ENCODE measurements at places on chromosomes 2 and 18. TPM values are rescaled to one million over a fixed set of nuclear protein-coding genes. Genes with fewer than 3 reads are reported as not detected.

DNA sequence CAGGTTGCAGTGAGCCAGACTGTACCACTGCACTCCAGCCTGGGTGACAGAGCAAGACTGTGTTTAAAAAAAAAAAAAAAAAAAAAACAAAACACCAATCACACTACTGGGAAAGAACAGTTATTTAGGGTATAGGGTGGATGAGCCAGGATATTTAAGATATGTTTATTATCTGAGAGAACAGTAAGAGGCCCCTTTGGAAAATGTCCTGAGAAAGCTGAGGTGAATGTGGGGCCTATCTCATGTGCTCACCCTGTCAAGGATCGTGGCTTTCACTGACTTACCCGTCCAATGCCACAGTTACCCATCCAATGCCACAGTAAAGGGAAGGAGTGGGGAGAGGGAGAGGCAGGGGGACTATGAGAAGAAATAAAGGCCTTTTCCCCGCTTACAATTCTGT is 19.9 kb upstream of the ENOSF1 start:
- no peak overlapping the region for H3K4me3 ChIP-seq
- H3K27ac ChIP-seq, result no peak overlapping the region
- H3K36me3 ChIP-seq, result peaks cover 20% of the 10 kb centered on the region

DNA sequence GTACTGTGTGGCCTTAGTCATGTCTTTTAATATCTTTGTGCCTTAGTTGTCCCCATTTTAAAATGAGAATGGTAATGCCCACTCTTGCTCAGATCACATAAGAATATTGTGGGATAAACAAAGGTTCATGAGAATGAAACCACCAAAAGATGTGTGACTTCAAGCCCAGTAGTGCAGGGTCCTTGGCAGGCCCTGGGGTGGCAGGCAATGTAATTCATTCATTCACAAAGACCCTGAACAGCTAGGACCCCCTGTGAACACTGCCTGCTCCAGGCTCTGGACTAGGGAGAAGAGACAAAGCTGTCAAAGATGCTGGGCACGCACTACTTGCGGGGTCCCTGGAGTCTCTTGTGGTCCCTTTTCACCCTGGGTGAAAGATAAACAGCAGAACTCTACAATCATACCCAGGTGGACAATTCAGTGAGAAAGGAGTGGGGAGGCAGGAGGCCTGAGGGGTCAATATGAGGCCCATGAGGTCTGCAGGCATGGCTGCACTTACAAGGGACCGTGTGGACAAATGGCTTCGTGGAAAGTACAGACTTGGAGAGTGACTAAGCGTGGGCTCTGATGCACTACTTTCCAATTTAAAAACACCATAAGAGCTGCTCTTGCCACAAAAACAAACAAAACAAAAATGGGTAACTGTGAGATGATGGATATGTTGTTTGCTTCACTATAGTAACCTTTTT is 136.1 kb downstream of the SMAD7 start:
- H3K4me3 ChIP-seq, result no peak overlapping the region
- H3K27me3 ChIP-seq, result no peaks in the 10 kb centered on the region
- H3K27ac ChIP-seq, result no peak overlapping the region
- H3K4me1 ChIP-seq, result no peaks in the 10 kb centered on the region

DNA sequence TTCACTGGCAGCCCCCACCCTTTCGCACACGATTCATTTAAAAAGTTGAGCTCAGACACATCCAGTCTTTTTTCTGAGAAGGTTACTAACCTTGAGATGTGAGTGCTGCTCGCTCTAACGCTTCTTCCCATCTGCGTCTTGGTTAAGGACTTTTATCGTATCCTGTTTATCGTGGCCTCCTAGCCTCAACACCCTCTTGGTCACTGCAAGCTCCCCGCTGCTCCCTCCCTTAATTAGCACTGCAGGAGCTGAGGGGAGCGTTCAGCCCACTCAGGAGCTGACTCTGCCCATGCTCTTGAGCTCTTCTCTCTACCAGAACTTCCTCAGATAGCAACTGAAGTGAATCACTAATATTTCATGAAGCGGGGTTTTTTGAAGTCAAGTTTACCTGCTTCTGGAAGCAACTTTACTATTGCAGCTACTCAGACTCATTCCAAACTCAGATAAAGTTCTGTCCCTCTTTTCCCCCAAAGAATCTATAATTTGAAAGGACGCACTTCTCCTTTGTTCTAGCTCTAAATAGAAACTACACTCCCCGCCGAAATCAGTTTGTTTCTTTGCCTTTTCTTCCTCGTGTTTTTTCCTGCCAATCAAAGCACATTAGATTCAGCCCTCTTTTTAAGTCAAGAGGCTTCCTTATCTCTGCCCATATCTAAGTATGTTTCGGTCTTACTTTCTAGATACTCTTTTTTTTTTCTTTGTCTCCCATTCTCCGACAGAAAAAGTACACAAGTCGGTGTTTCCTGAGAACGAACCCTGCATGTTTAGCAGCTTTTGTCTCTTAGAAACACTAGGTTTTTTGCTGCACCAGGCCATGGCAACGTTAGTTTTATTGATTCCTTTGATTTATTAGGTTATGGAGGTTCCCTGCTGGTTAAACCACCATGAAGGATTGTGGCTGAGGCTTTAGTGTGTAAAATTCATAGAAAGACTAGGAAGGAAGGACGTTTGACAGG is 9.3 kb upstream of the CD226 start:
- no peaks in the 10 kb centered on the region for H3K27me3 ChIP-seq
- H3K4me3 ChIP-seq, result no peak overlapping the region
- H3K27ac ChIP-seq, result no peak overlapping the region
- no peaks in the 10 kb centered on the region for H3K36me3 ChIP-seq
- no peak for DNase-seq

The TUBB8B gene
- 0.11 TPM for total RNA-seq

DNA sequence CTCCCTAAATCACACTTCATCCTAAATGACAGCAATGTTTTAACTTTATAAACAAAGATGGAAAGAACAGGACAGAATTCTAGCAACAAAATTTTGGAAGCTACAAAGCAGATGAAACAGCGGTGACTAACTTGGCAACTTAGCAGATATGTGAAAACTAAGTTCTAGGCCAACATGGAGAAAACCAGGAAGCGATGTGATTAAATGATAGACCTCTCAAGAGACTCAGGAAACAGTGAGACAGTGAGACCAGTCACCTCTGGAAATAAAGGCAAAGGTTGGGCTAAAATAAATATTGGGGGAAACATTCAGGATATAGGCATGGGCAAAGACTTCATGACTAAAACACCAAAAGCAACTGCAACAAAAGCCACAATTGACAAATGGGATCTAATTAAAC is 24.4 kb upstream of the ZBTB7C start:
- no peaks in the 10 kb centered on the region for H3K27me3 ChIP-seq
- H3K4me1 ChIP-seq, result no peaks in the 10 kb centered on the region
- no peak overlapping the region for H3K4me3 ChIP-seq
- no peak overlapping the region for H3K27ac ChIP-seq
- H3K36me3 ChIP-seq, result no peaks in the 10 kb centered on the region

DNA sequence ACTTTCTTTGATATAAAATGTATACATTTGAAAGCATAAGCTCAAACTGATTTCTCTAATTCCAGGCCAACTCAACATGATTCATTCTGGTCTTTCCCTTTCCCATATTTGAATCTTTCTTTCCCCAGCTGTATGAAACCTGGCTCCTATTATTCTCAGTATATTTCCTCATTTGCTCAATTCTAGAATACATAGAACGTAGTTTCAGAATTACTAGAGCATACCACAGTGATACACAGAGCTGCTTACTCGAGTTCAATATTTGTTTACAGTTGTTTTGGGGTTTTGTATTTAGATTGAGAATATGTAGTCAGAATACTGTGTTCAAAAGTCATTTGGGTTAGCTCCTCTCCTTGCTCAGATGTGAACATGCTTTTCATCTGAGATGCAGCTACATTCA is 43.0 kb downstream of the TNFRSF11A start:
- no peak overlapping the region for H3K4me3 ChIP-seq
- no peak for DNase-seq
- no peak overlapping the region for H3K27ac ChIP-seq
- H3K27me3 ChIP-seq, result no peaks in the 10 kb centered on the region

DNA sequence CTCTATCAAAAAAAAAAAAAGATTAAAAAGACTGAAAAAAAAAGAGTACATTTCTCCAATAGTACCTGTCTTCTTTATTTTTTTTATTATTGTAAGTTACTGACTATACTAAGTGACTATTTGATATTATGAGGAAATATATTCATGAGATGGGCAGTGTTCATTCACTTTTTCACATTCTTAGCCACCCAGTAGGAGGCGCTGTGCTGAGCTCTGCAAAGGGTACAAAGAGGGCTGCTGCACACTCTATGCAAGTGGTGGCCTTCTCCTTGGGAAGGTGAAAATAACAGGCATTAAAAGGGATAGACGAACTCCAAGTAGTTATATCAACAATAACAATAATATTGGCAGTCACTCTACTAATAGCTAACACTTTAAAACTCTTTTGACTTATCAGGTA is 1034.9 kb upstream of the FANCL start:
- no peak for DNase-seq
- no peaks in the 10 kb centered on the region for H3K36me3 ChIP-seq
- no peak overlapping the region for H3K4me3 ChIP-seq

GRCh38 chr2:175350105-175350504 is 168.6 kb upstream of the ATP5MC3 start:
- H3K4me3 ChIP-seq, result no peak overlapping the region
- no peaks in the 10 kb centered on the region for H3K27me3 ChIP-seq
- H3K36me3 ChIP-seq, result no peaks in the 10 kb centered on the region
- H3K4me1 ChIP-seq, result no peaks in the 10 kb centered on the region

DNA sequence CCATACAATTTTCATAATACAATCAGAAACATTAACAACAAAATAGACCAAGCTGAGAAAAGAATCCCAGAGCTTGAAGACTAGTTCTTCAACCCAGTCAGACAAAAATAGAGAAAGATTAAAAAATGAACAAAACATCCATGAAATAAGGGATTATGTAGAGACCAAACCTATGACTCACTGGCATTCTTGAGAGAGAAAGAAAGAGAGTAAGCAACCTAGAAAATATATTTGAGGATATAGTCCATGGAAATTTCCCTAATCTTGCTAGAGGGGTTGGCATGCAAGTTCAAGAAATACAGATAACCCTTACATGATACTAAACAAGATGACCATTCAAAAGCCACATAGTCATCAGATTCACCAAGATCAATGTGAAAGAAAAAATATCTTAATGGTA is 281.7 kb downstream of the CCDC85A start:
- no peak overlapping the region for H3K27ac ChIP-seq
- no peaks in the 10 kb centered on the region for H3K36me3 ChIP-seq
- DNase-seq, result no peak
- H3K27me3 ChIP-seq, result no peaks in the 10 kb centered on the region
- no peaks in the 10 kb centered on the region for H3K4me1 ChIP-seq

The SPHKAP gene
- 33.7 TPM for total RNA-seq

- no peak overlapping the region for H3K27ac ChIP-seq
- no peaks in the 10 kb centered on the region for H3K4me1 ChIP-seq
- DNase-seq, result no peak
- peaks cover 24% of the 10 kb centered on the region for H3K36me3 ChIP-seq
Measured at GRCh38 chr2:201746551-201746950, 34.2 kb downstream of the ALS2 start.

GRCh38 chr2:43408407-43409160 is 182.2 kb upstream of the ZFP36L2 start:
- no peaks in the 10 kb centered on the region for H3K27me3 ChIP-seq
- no peaks in the 10 kb centered on the region for H3K36me3 ChIP-seq
- no peak overlapping the region for H3K4me3 ChIP-seq
- DNase-seq, result no peak

DNA sequence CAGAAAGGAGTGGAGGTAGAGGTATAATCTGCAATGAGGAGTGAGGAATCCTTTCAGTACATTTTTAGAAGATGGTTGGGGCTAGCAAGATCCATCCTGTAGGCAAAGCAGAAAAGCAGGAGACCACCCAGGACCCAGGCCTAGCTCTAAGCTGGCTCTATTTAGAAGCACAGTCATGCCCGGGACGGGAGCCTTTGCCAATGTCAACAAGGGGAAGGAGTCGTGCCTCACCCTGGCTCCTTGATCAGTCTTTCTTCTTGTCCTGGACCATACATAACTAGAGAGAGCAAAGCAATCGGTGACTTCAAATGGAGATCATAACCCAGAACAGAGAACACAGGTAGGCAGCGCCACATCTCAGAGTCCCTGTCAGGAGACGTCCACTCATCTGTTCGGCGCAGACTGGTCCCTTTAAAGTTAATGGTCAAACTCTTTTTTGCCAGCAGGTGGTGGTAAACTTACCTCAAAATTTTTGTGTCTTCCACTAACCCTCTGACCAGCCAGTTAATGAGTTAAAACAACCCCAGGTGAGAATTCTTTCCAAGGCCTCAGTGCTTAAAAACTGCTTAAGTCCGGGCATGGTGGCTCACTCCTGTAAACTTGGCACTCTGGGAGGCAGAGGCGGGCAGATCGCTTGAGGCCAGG is 8.0 kb downstream of the MC5R start:
- H3K27ac ChIP-seq, result no peak overlapping the region
- no peaks in the 10 kb centered on the region for H3K36me3 ChIP-seq
- H3K4me3 ChIP-seq, result no peak overlapping the region
- H3K4me1 ChIP-seq, result no peaks in the 10 kb centered on the region

The GALNT3 gene
- 6.7 TPM for total RNA-seq
